Activated CD4-positive, alpha-beta T cell treated with anti-CD3 and anti-CD28 coated beads for 4 hours (primary cell): ENCODE measurements at places on chromosomes 4 and X.

DNA sequence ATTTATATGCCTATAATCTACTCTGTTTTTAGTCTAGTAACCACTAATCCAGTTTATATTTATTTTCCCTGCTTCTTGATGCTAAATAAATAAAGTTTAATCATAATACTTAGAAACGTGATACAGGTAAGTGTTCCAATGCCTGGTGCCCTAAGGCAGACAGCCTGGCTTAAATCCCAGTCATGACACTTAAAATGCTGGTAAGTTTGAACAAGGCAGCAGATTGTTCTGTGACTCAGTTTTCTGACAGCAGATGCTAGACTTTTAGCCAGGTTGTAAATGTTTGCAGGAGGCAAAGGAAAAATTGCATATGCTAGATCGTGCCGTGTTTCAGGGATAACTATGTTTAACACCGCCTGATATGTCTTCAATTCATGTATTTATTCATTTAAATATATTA, 2661.6 kb downstream of the PCDH7 start:
- DNase-seq, result no peak

DNA sequence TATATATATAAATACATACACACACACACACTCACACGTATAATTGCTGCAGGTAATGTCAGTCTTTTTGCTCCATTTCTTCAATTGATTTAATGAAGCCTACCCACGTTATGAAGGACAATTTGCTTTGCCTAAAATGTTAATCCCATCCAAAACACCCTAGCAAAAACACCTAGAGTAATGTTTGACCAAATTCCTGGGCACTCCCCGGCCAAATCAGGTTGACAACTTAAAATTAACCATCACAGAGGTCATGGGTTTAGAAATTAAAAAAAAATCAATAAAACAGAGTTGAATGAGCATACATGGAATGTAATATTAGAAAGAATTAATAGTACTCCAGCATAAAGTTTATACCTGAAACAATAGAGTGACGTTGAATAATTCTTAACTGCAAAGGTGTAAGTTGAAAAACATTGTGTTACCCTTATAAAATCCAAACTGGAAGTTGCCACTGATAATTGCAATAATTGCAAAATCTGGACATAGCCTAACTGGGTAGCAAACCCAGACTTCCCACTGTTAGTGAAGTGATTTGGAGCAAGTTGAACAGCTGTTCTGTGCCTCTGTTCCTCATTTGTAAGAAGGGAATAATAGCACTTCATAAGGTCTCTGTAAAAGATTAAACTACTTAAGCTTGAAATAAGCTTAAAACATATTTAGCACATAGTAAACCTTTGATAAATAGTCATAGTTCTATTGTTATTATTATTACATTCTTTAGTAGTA, 2120.5 kb downstream of the PCDH7 start:
- DNase-seq, result no peak

DNA sequence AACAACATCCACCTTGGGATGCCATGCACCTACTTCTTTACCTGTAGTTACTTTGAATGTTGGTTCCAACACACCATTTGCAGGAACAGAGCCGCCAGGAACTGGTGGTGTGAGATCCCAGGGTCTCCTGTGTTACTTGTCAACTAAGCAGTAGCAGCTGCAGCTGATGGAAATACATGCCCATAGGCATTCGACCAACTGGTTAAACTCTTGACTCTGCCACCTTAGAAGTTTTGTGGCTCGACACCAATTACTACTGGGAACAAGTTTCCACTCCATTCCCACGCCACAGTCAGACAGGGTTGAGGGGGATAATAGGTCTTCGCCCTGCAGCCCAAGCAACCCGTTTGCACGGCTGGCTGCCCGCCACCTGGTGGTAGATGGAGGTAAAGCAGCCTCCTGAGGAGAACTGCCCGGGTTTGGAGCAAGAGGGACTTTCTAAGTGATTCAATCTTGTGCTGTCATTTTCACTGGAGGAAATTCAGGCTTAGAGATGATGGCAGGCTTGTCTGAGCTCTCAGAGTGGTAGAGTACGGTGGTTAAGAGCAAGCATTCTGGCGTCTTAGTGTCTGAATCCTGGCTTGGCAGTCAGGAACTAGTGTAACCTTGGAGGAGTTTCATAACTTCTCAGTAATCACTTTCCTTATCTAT, 119.1 kb upstream of the TRIM2 start:
- DNase-seq, result peak; percentile 88

- DNase-seq, result no peak
Observed at GRCh38 chrX:139093201-139093600, 381.7 kb upstream of the FGF13 start.

- DNase-seq, result no peak
Observed at GRCh38 chrX:47170861-47171692, 22.6 kb upstream of the UBA1 start.

GRCh38 chr4:60657041-60657440, 543.1 kb upstream of the ADGRL3 start:
- no peak for DNase-seq

- no peak for DNase-seq
Observed at GRCh38 chr4:75497133-75497532, 17.1 kb downstream of the RCHY1 start.

GRCh38 chrX:68511255-68511654, 12.4 kb downstream of the YIPF6 start:
- no peak for DNase-seq

- DNase-seq, result no peak
Observed at GRCh38 chrX:150236327-150236726, 126.8 kb upstream of the MAMLD1 start.

GRCh38 chr4:140331245-140331644, 42.2 kb upstream of the SCOC start:
- no peak for DNase-seq

- no peak for DNase-seq
Observed at GRCh38 chrX:67328476-67328875, 215.3 kb upstream of the AR start.
